ENCODE measurements at places on chromosomes 16 and 17.
A peak's percentile ranks its signal among the peaks of the same experiment; 100 is the strongest.

GRCh38 chr17:76371656-76372628 lies 12.5 kb upstream of the SPHK1 start:
- no peak for DNase-seq

DNA sequence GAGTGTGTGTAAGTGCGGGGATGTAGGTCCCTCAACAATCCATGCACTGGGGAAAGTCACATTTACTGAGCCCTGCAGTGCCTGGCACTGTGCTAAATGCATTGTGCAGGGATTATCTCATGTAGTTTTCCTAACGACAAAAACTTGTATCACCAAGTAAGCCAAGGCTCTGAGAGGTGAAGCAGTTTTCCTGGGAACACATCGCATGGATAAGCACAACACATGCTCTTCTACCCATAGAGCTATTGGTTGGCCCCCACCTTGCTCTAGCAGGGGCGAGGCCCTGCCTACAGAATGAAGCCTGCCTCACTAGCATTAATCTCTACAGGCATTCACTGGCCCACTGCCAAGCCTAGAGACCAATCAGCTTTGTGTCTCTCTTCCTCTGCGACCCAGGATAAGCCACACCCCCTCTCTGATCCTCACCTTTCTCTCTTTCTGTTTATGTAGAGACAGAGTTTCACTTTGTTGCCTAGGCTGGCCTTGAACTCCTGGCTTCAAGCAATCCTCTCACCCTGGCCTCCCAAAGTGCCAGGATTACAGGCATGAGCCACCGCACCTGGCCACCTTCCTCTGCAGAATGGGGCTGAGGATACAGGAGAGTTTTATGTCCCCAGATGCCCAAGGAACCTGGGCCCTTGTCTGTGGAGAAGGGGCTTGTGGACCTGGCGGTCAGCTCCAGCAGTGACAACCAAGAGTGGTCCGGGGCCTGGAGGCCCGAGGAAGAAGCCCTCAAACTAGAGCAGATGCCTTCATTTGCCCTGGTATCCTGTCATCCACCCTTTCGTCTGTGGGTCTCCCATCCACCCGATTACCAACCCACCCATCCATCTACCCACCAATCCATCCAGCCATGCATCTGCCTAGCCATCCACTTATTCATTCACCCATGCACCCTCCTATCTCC lies 12.8 kb downstream of the CDH16 start:
- peak; percentile 47 for DNase-seq

DNA sequence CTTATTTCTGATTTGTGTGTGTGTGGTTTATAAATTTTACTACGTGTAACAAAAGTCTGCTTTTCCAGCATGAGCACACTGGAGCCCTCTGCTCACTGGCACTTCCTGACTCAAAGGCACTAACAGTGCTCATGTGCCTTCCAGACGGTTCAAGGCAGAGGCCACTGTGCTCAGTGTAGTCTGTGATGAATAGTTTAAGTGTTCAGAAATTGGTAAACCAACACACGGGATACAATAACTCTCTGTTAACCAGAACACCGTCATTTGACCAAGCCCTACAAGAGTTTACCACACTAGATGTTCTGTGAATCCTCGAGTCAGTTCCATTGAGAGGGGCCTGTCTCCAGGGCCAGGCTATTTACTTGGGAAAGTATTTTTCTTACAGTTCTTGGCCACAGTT lies 191.9 kb downstream of the MRTFB start:
- no peak for DNase-seq

GRCh38 chr17:40490289-40490853 lies 11.1 kb downstream of the TNS4 start:
- no peak for DNase-seq

DNA sequence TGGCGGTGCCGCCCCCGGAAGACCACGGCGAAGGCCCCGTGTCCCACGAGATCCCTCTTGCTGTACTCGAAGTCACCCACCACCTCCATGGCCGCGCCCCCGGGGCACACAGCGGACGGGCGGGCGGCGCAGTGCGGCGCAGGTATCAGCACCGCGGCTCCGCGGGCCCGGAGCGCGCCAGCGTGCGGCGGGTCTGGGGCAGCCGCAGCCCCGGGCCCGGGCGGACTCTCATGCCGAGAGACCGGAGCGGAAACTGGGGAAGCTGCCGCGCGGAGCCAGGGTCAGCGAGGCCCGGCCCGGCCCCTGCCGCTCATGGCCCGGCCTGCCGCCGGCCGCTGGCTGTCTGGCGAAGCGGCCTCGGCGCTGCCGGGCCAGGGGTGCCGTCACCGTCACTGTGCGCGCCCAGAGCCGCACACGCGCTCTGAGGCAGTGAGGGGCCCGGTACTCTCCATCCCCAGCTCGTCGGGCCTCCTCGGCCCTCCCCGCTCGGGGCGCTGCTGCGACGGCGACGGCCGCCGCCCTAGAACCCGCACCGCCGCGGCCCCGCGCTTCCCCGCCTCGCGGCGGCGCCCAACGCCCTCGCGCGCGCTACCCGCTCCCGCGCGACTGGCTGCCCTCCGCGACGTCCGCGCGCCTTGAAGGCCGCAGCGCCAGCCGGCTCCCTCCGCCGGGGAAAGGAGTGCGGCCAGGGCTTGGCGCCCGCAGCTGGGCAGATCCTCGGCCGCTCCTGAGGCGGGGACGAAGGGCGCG lies at the start of gene ULK2:
Gene ULK2 (minus strand): TSS at position 608 of the 750 bp plus-strand sequence. CDS start 519 bp downstream, at position 89.
- peak; percentile 51 for DNase-seq

DNA sequence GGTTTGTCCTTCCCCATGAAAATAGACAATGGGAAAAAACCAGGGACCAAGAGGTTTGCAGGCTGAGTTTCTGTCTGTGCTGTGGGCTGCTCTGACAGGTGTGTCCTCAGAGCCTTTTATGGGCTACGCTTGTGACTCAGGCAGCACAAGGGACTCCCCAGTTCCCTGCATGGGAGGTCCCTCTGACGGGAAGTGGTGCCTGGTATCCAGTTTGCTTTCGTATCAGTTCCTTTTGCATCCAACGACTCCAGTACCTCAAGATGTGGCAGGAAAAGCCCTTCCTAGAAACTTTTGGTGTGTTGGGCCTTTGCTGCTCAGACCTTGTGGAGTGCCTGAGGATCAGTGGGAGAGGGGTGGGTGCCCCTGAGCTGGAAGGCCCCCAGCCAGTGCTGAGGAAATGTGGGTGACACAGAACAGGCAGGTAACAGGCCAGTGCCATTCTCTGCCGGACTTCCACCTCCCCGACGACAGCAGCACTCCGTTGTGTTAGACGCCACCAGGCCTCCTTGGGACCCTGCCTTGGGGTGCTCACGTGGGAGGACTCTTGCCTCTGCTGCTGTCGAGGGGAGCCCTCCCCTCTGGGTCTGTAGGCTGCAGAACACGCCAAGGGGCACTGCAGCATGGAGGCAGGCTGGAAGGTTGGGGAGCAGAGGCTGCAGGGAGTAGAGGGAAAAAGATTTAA lies 38.4 kb upstream of the IRF8 start:
- peak; percentile 12 for DNase-seq

GRCh38 chr16:58345574-58346354 lies 46.5 kb upstream of the GINS3 start:
- no peak for DNase-seq

DNA sequence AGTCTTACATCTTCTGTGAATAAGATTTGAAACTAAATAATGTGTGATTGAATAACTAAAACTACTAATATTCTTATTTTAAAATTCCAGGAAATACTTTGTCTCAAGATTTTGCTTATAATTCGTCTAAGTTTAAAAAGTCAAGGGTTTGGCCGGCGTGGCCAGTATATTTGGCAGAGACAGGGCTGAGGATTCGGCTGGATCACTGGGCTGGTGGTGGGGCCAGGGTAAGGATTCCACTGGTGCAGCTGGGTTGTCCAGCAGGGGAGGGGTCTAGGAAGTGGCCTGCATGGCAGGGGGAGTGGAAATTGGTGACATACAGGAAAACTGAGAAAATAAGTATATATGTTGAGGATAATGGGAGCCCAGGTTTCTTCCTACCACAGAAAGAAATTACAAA lies 75.7 kb downstream of the MYO1D start:
- DNase-seq, result no peak

GRCh38 chr17:5536866-5537650 lies 47.3 kb downstream of the NLRP1 start:
- no peak for DNase-seq

DNA sequence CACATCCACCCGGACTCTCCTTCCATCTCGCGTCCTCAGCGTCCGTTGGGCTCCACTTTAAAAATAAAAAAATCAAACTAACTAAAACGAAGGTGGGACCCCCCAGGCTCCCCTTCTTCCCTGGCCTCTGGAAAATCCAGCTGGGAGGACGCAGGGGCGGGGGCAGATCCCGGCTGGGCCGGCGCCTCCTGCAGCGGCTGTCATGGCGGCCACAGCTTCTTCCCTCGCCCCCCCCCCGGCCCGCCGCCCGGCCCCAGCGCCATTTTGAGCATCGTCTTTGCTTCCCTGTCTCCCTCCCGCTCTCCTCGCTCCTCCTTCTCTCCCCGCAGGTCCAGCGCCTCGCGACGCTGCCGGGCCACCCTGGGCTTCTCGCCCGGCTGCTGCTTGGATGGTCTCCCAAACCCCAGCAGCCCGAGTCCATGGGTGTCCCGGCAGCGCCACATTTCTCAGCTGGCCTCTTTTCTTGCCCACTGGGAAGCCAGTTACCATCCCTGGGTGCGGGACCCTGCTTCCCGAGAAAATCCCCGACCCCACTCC lies 3.3 kb downstream of the HOXB2 start:
- peak; percentile 50 for DNase-seq

DNA sequence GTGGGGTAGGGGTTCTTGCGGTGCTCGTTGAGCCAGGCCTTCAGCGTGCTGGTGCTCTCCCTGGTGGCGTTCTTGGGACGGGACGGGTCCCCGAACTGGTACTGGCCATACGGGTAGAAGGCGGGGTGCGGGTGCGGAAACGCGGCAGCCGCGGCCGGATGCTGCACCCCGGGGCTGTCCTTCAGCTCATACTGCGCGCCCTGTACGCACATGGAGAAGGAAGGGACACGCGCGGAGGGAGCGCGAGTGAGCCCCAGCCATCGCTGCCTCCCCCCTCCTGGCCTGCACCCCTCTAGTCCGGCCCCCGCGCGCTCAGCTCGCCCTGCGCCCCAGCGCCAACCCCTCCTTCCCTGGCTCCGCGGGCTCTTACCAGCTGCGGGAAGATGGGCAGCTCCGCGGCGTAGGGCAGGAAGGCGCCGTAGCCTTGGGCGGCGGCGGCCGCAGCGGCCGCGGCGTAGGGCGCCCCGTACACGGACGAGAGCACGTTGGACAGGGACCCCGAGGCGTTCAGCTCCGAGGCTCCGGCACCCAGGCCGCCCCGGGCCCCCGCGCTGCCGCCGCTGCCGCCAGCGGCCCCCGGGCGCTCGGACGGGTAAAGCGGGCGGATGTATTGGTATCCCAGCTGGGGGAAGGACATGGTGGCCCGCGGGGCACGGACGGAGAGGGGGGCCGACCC lies 1.0 kb downstream of the IRX3 start:
- DNase-seq, result no peak

- no peak for DNase-seq
These were observed 108.5 kb downstream of the RAB11FIP4 start for GRCh38 chr17:31499771-31500554.

DNA sequence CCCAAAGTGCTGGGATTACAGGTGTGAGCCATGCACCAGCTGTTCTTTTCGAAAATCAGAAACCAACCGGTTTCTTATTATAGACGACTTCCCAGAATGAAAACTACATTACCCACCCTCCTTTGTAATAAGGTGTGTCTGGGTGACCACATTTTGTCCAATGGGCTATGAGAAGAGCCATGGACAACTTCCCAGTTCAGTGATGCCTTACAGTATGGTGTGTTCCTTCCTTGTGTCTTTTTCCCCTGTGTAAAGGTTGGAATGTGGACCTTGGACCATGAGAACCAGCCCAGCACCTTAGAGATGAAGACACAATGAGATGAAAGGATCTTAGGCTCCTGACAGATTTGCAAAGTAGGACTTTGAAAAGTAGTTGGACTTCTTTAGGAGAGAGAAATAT lies 85.0 kb upstream of the ATF7IP2 start:
- no peak for DNase-seq

- no peak for DNase-seq
These were observed 2.6 kb downstream of the PER1 start for GRCh38 chr17:8149419-8150193.

GRCh38 chr16:89331371-89332109 lies 114.0 kb downstream of the ZNF778 start:
- DNase-seq, result no peak

GRCh38 chr17:49688848-49689247 lies 11.0 kb upstream of the SPOP start:
- DNase-seq, result no peak

GRCh38 chr16:55542459-55543082 lies 23.9 kb upstream of the CAPNS2 start:
- DNase-seq, result no peak

DNA sequence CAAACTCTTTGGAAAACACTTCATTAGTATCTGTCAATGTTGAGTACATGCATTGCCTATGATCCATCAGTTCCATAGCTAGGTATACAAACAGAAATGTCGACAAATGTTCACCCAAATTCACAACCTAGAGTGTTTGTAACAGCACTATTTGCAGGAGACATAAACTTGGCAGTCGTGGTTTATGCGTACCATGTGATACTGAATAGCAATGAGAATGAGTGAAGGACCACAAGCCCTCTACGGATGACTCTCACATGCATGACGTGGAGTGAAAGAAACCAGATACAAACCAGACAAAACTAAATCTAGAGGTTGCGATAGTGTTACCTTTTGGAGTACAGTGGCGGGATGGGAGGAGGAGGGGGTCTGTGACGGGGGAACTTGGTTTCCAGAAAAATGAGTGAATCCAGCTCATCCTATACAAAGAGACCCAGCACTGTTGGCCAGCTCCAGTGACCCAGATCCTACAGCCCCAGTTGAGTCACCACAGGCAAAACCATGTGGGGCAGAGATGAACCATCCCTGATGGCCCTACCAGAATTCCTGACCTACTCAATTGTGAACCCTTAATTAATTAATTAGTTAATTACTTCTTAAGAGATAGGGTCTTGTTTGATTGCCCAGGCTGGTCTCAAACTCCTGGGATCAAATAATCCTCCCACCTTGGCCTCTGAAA lies 15.9 kb upstream of the ULK2 start:
- DNase-seq, result no peak

DNA sequence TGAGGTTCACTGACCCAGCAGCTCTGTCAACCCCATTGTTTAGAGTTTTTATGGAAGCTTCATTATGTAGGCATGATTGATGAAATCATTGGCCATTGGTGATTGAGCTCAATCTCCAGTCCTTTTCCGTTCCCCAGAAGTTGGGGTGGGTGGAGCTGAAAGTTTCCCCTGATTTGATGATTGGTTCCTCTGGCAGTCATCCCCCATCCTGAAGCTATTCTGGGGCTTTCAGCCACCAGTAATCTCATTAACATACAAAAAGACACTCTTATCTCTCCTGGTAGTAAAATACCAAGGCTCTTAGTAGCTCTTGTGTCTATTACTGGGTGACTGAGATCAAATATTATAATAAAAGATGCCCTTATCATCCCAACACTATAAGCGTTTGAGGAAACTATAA lies 67.1 kb downstream of the TANC2 start:
- no peak for DNase-seq
